Stimulated activated CD8-positive, alpha-beta memory T cell treated with anti-CD3 and anti-CD28 coated beads, Interleukin-15, amount 100 ng/mL, for 1 hour (primary cell): ENCODE measurements at places on chromosomes 1 and 21.

GRCh38 chr21:45093035-45093532, 18.7 kb downstream of the ADARB1 start:
- DNase-seq, result no peak

DNA sequence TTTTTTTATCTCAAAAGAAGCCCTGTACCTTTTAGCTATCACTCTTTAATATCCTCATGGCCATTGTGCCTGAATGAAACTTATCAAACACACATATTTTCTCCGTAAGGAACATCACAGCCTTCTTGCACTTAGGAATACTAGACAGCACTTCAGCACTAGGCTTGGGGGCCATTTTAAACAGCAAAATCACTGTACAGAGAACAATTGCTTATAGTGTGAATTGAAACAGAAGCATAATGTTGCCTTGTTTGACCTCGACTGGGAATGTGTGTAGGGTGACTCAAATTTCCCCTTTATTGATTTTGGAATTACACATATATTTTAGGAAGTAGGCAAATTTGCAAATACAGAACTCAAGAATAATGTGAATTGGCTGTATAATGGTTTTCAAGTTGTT, 36.4 kb downstream of the KYAT3 start:
- DNase-seq, result no peak

- no peak for DNase-seq
These were observed 17.4 kb upstream of the ENAH start for GRCh38 chr1:225670356-225670755.

DNA sequence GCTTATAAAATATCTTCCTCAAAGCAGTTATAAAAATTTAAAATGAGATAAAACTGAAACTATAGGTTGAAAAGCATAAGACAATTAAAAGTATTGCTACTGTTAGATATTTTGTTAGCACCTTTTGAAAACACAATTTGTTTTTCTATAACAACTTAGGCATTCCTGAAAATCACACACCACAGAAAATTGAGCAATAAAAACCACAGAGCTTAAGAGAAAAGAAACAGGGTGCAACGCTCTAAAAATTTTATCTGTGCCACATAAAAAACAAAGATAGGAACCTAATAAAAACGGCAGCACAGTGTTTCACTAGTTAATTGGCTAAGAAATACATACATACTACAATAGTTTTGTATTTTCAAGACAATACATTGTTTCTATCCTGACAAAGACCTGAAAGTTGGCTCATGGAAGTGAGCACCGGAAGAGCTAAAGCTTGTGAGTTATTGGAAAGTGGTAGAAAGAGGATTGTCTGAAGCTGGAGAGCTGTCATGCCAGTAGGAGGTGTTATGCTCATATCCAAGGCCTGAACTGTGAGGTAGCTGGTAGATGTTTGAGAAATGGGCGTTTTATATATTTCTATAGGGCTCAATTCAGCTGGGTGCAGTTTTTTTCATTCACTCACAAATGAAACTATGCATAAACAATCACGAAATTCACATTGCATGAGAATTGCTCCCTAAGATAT, 45.8 kb downstream of the RGS7 start:
- no peak for DNase-seq

- no peak for DNase-seq
These were observed 184.8 kb downstream of the BRINP2 start for GRCh38 chr1:177355575-177355974.

DNA sequence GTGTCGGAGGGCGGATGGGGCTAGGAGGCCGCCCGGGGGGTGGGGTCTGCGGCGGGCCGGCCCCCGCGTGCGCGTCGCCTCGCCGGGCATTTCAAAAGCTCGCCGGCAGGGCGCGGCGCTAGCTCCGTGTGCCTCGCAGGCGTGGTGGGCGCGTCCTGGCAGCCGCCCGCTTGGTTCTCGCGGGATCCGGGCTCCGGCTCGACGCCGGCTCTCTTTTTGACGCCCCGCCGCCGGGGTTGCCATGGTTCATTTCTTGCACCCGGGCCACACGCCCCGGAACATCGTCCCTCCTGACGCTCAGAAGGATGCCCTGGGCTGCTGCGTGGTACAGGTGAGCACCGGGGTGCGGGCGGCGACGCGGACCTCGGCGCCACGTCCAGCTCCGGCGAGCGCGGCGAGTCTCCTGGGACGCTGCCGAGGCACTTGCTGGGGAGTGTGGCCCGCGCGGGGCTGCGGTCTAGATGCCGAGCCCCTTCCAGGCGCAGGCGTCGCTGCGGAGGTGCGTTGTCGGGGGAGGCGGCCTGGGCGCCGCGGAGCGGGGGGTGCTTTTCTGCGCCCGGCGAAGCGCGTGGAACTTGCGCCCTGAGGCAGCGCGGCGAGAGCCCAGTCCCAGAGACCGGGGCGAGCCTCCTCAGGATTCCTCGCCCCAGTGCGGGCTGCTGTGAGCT, at the start of gene ZYG11A:
TSS of gene ZYG11A (plus strand) at position 118 of the 668 bp plus-strand sequence. CDS start at position 242, 124 bp downstream.
- peak; percentile 21 for DNase-seq

DNA sequence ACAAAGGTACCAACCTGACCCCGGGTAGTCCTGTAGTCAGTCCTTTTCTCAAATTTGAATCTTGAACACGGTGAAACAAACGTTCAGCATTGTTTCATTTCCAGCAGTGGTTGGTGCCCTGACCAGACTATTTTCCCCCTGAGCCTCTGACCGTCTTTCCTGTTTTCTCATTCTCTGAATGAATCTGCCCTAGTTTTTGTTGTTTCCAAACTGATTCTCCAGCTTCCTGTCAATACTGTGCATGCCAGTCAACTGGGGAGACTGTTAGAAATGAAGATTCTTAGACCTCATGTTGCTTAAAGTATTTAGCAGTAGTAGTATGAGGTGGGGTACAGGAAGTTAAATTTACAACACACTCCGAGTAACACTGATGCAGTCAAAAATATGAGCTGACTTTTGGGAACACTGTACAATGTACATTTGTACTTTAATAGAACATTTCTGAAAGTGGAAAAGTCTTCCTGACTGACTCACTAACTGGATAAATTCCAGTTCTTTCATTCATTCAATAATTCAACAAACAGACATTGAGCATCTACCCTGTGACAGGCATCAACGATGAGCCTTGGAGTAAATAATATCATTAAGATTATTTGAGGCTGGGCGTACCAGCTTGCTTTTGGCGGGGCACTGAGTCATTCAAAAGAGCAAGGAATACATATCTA, 26.0 kb upstream of the ZRANB2 start:
- no peak for DNase-seq

DNA sequence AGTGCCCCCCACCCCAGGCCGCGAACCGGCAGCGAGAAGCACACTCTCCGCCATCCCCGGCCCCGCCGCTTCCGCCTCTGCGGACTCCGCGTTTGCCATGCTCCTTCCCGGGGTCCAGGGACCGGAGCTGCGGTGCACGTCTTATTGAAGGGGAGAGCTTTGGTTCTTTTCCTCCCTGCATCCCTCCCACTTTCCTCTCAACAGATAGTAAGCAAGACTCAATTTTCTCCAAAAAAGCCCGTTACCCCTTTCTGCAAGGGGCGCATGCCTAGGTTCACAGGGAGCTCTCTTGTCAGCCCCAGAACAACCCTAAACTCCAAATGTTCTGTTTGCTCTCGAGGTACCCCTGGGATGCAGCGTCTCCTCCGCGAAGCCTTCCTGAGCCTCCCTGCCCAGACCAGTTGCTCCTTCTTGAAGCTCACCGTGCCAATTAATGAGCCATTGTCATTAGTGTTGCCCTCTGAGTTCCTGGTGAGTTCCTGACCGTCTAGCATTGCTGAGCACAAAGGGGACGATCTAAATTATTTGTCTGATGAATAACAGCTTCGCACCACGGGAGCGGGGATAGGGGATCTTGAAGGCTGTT, 8.1 kb downstream of the FOXD3 start:
- no peak for DNase-seq

DNA sequence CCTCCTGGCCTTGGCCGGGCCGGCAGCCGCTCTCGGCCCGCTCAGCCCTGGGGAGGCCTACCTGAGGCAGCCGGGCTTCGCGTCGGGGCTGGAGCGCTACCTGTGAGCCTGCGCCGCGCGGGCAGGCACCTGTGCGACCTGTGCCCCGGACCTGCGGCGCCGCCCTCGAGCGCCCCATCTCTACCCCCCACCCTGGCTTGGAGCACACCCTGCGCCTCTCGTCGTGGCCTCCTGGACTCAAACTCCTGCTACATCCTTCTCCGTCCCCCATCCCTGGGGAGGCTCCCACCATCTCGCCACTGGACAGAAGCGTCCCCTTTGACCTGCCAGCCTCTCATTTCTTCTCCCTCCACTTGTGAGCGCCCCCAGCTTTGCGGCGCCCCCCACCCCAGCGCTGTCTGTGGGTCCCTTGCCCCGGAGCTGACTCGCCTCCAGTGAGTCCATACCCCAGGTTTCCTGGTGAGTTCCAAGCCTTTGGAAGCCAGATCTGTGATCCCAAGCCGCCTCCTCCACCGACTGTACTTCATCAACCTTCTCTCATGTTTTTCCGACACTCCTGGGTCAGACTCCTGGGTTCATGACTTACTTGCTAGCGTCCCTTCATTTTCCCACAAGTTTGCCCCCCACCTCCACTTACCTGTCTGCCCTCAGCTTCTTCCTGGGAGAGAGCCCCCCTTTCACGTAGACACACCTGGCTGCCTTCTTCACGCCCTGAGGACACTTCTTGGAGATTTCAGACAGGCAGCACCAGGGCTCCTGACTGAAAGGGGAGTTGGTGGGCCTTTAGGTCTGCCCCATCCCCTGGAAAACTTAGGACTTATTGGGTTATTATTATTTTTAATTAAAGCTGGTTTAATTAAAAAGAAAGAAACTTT, 1.3 kb downstream of the FOXE3 start:
- DNase-seq, result no peak

GRCh38 chr1:28437924-28438699, 67.7 kb upstream of the RCC1 start:
- DNase-seq, result no peak

DNA sequence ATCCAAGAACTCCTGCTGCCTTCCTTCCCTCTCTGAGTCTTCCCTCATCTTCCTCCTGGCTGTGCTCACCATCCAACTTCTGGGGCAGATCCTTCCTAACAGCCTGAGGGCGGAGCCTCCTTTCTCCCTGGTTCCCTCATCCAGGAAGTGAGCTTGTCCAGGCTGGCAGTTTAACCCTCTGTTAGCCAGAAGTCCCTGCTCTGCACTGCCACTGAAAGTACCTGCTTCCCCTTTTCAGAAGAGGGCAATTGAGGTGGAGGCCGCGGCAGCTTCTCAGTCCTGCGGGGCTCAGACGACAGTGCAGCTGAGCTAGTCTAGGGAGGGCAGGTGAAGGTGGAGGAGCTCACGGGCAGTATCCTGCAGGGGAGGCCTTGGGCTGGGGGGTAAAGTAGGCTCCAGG, 149.1 kb downstream of the FCRL5 start:
- DNase-seq, result no peak

- DNase-seq, result no peak
These were observed 136.8 kb upstream of the RUNX3 start for GRCh38 chr1:25066731-25067517.

DNA sequence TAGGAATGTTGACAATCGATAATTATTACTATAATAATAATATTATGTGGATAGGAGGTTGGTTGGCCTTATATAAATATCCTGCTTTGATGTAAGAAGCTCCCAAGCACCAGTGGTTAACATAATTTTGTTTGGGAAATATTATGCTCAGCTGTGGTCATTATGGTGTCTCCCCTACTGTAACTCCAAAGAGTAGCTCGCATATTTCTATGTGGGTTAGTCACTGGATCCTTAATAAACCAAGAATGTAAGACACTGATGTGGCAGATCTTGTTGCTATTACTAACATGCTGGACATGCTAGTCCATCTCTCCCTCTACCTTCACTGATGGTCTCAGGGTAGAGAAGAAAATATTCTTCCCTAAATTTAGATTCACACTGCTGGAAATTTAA, 79.2 kb upstream of the RALGPS2 start:
- no peak for DNase-seq

GRCh38 chr21:17742940-17743592, 76.1 kb downstream of the C21orf91 start:
- DNase-seq, result no peak

GRCh38 chr21:29637134-29637533, 302.7 kb downstream of the GRIK1 start:
- no peak for DNase-seq

GRCh38 chr1:219088778-219089557, 84.7 kb upstream of the LYPLAL1 start:
- DNase-seq, result no peak
